ENCODE measurements at places on chromosomes 12 and 14. TPM values are rescaled to one million over a fixed set of nuclear protein-coding genes. Genes with fewer than 3 reads are reported as not detected.

TWF1 gene
- 20.7 TPM for polyA plus RNA-seq

ENDOU gene
- polyA plus RNA-seq: not detected

ACRBP gene
- polyA plus RNA-seq: 6.7 TPM

CHGA gene
- polyA plus RNA-seq: not detected

SERPINA3 gene
- not detected for polyA plus RNA-seq

PDZRN4 gene
- not detected for polyA plus RNA-seq

GZMH gene
- not detected for polyA plus RNA-seq

GRIP1 gene
- 0.67 TPM for polyA plus RNA-seq
